ENCODE measurements at places on chromosomes 2 and 18. TPM values are rescaled to one million over a fixed set of nuclear protein-coding genes. Genes with fewer than 3 reads are reported as not detected.

Gene THSD7B
- not detected for total RNA-seq

Gene RAB6D
- not detected for total RNA-seq

Gene G6PC2
- not detected for total RNA-seq

Gene PARD6G
- total RNA-seq = 0.75 TPM

Gene APOB
- 0.27 TPM for total RNA-seq

Gene LINC00305
- total RNA-seq = not detected

Gene PLGLB1
- 0.18 TPM for total RNA-seq

Gene UGT1A5
- total RNA-seq = not detected

Gene DOK6
- 0.28 TPM for total RNA-seq

Gene SERPINB13
- not detected for total RNA-seq

Gene SERPINB4
- total RNA-seq = not detected

Gene NEB
- 0.45 TPM for total RNA-seq

Gene AQP12A
- total RNA-seq = not detected

Gene AGXT
- not detected for total RNA-seq

Gene ATP6V1C2
- total RNA-seq = not detected

Gene SERPINB11
- total RNA-seq = not detected

Gene CFC1
- not detected for total RNA-seq

Gene TUBA3E
- total RNA-seq = not detected

Gene NTSR2
- not detected for total RNA-seq

Gene CAPN14
- total RNA-seq = under 0.01 TPM

Gene TPO
- total RNA-seq = not detected

Gene CYP27C1
- under 0.01 TPM for total RNA-seq

Gene ASIC4
- total RNA-seq = not detected

Gene FHOD3
- 4.0 TPM for total RNA-seq

Gene UGT1A10
- not detected for total RNA-seq

Gene GPBAR1
- total RNA-seq = under 0.01 TPM

Measured in endothelial cell of coronary artery (primary cell).